Mesothelial cell of epicardium (in vitro differentiated cells): ENCODE measurements at places on chromosomes 4 and X. TPM values are rescaled to one million over a fixed set of nuclear protein-coding genes. Genes with fewer than 3 reads are reported as not detected.

DNA sequence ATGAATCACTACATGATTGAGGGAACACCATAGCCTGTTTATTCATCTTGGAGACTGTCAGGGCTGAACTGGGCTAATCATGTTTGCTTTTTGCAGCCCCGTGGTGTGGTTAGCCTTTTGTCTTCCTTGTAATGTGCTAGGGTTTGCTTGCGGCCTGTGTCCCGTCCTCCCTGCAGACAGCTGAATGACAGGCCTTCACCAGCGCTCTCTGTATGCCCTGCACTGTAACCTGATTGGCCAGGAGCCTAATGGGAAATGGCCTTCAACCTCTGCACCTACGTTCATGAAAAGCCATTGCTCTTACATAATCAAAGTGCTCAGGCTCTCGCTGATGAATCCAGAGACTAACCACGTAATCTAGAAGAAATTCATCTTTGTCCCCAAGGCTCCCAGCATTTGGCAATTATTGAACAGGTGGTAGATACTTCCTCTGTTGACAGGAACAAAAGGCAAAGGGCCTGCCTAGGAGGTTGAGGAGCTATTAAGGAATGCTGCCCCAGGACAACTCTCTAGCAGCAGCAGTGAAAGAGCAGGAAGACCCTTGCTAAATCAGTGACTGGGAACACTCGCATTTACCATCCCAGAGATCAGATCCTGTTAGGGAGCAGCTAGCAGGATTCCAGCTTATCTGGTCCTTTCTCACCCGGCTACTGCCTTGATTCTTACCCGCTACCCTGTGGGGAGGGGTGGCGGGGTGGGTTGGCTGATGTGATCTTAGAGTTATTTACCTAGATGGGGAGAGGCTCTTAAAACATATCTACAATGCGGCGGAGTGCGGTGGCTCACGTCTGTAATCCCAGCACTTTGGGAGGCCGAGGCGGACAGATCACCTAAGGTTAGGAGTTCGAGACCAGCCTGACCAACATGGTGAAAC, 42.3 kb upstream of the FAT1 start:
- H3K27me3 ChIP-seq = no peaks in the 10 kb centered on the region
- no peak overlapping the region for H3K27ac ChIP-seq
- H3K36me3 ChIP-seq = no peaks in the 10 kb centered on the region
- no peak for DNase-seq
- peaks cover 9% of the 10 kb centered on the region for H3K4me1 ChIP-seq
- H3K4me3 ChIP-seq = no peak overlapping the region

RPS6KA3 gene
- total RNA-seq = 41.6 to 42.6 TPM (median 42.3 TPM) in 3 replicates

HELT gene
- not detected in 3 replicates for total RNA-seq

DNA sequence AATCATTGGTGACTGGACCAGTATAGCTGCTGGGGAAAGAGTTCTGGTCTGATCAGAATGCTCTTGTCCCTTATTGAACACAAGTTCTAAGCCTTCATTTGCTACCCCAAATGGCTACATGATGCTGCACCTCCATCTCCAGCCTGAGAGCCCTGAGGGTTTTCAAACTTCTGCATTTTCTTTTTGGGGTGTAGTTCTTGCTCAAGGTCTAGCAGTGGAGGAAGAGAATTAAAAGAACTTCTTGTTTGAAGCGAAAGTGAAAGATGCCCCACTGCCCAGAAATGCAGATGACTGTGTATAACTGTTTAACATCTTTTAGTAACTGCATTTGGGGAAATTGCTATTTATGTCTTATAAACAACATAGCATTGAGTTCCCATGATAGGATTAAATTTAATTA, 38.5 kb downstream of the LAMTOR3 start:
- DNase-seq = no peak
- no peaks in the 10 kb centered on the region for H3K27me3 ChIP-seq
- H3K36me3 ChIP-seq = no peaks in the 10 kb centered on the region
- no peak overlapping the region for H3K27ac ChIP-seq
- no peak overlapping the region for H3K4me3 ChIP-seq
- peaks cover 7% of the 10 kb centered on the region for H3K4me1 ChIP-seq

CXCL11 gene
- not detected in 3 replicates for total RNA-seq

- no peaks in the 10 kb centered on the region for H3K27me3 ChIP-seq
- DNase-seq = no peak
- H3K4me1 ChIP-seq = no peaks in the 10 kb centered on the region
- H3K27ac ChIP-seq = no peak overlapping the region
- H3K36me3 ChIP-seq = peaks cover 1% of the 10 kb centered on the region
- H3K4me3 ChIP-seq = no peak overlapping the region
These were observed 393.5 kb upstream of the GRIA3 start for GRCh38 chrX:122790376-122791095.

DNA sequence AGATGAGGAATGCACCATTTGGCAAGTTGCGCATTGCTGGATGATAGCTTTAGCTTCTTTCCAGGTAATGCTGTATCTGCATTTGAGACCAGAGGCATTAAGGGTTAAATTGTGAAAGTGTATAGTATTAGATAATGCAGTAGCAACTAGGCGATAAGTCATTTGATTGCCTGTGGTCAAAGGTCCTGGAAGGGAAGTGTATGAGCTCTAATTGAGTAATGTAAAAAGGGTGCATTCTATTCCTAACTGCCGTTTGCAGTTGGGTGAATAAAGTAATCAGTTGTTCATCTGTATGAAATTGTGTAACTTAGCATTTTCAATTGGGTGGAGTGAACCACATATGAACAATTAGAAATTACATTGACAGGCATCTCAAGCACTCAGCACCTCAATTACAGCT, 54.5 kb upstream of the WDR1 start:
- no peak for DNase-seq
- peaks cover 66% of the 10 kb centered on the region for H3K4me1 ChIP-seq
- no peak overlapping the region for H3K4me3 ChIP-seq
- no peaks in the 10 kb centered on the region for H3K27me3 ChIP-seq
- H3K27ac ChIP-seq = no peak overlapping the region

DNA sequence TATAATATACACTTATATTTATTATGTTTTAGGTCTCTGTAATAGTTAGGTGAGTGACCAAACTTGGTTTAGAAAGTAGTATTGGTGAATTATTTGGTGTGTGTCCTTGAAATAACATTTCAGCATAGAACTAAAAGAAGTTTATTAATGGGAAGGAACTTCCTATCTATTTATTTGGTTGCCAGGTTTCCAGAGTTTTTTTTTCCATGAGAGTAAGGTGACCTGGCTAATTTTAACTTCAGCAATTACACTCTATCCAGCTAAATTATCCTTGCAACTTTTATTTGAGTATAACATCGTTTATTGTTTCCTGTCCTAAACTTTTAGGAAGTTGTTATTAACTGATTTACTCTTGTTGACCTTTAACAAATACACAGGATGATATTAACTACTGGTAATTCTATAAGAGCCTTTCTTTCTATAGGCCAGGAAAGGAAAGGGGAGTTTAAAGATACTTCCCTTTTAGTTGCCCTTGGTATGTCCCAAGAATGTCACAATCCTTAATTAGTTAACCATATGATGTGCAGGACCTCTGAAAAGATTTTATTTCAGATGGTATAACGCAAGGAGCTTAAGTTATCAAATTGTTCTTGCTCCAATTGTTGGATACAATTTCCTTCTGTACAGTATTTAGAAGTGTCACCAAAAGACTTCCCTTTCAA, 18.9 kb downstream of the PRDM8 start:
- H3K36me3 ChIP-seq = no peaks in the 10 kb centered on the region
- DNase-seq = no peak
- H3K4me1 ChIP-seq = peaks cover 7% of the 10 kb centered on the region
- H3K27me3 ChIP-seq = peaks cover 65% of the 10 kb centered on the region

- DNase-seq = no peak
- peaks cover 4% of the 10 kb centered on the region for H3K4me1 ChIP-seq
- H3K27me3 ChIP-seq = peaks cover 39% of the 10 kb centered on the region
These were observed 116.5 kb upstream of the RBPJ start for GRCh38 chr4:26204249-26204825.

RBPJ gene
- 83.5 to 87.0 TPM (median 86.1 TPM) in 3 replicates for total RNA-seq

DNA sequence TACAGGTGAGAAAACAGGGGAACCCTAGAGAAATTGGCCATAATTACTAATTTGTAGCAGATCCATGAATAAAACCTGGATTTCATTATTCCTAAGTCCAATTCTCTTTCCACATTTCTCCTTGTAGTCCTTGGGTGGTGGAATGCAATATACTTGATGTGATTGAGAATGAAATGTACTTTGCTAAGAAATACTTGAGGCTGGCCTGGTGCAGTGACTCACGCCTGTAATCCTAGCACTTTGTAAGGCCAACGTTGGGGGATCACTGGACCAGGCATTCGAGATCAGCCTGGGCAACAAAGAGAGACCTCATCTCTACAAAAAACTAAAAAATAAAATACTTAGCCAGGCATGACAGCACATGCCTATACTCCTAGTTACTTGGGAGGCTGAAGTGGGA, 15.9 kb downstream of the TMEM184C start:
- peaks cover 55% of the 10 kb centered on the region for H3K36me3 ChIP-seq
- no peaks in the 10 kb centered on the region for H3K4me1 ChIP-seq
- H3K4me3 ChIP-seq = no peak overlapping the region
- peak overlapping the region; percentile 30 for H3K27ac ChIP-seq

GRCh38 chrX:45722471-45722870, 521.8 kb upstream of the DIPK2B start:
- H3K4me1 ChIP-seq = no peaks in the 10 kb centered on the region
- no peaks in the 10 kb centered on the region for H3K27me3 ChIP-seq
- DNase-seq = no peak
- no peaks in the 10 kb centered on the region for H3K36me3 ChIP-seq
- no peak overlapping the region for H3K27ac ChIP-seq

GRCh38 chr4:24741910-24742309, 53.5 kb upstream of the SOD3 start:
- peaks cover 6% of the 10 kb centered on the region for H3K36me3 ChIP-seq
- H3K4me3 ChIP-seq = no peak overlapping the region
- no peak for DNase-seq
- H3K4me1 ChIP-seq = peaks cover 3% of the 10 kb centered on the region
- H3K27me3 ChIP-seq = no peaks in the 10 kb centered on the region
- no peak overlapping the region for H3K27ac ChIP-seq

RHOXF2 gene
- total RNA-seq = not detected in 3 replicates

FGFBP2 gene
- total RNA-seq = not detected in 3 replicates

SOX3 gene
- not detected in 3 replicates for total RNA-seq

DNA sequence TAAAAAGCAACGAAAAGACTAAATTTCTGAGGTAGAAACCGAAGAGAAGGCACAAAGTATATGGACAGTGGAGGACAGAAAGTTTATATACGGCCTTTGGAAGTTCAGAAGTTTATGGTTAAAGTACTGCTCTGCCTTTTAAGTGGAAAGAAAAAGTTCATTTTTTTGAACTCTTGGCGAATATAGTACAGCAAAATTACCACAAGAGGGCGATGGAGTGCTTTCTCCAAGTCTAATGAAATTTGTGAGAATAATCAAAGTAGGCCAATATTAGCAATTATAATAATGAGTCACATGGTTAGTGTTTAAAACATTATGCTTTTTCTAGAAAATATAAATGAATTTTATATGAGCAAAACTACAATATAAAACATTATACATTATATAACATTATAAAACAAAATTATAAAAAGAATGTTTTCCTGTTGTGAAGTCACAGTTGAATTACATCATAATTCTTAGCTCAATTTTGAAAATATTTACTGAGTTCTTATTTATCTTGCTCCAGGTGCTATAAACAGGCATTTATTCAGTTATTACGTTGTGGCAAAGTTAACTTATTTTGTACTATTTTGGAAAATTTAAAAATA, 136.2 kb upstream of the BMPR1B start:
- H3K4me1 ChIP-seq = peaks cover 2% of the 10 kb centered on the region
- H3K27me3 ChIP-seq = no peaks in the 10 kb centered on the region
- no peak overlapping the region for H3K4me3 ChIP-seq
- H3K27ac ChIP-seq = no peak overlapping the region

- DNase-seq = peak; percentile 82
- H3K4me1 ChIP-seq = peaks cover 32% of the 10 kb centered on the region
- peak within 1 kb of the TSS; percentile 89 for H3K27ac ChIP-seq
- peaks cover 71% of the 10 kb centered on the region for H3K27me3 ChIP-seq
- H3K4me3 ChIP-seq = peak within 1 kb of the TSS; percentile 93
- no peaks in the 10 kb centered on the region for H3K36me3 ChIP-seq
These were observed at the start of gene DACH2 for GRCh38 chrX:86148024-86148511. DACH2 (plus strand) TSS chrX:86148451.

QRFPR gene
- total RNA-seq = not detected in 3 replicates

GRCh38 chr4:113869743-113870375, 108.3 kb upstream of the CAMK2D start:
- H3K4me3 ChIP-seq = no peak overlapping the region
- H3K27ac ChIP-seq = no peak overlapping the region
- H3K4me1 ChIP-seq = peaks cover 16% of the 10 kb centered on the region
- no peak for DNase-seq
- no peaks in the 10 kb centered on the region for H3K27me3 ChIP-seq
- no peaks in the 10 kb centered on the region for H3K36me3 ChIP-seq

DNA sequence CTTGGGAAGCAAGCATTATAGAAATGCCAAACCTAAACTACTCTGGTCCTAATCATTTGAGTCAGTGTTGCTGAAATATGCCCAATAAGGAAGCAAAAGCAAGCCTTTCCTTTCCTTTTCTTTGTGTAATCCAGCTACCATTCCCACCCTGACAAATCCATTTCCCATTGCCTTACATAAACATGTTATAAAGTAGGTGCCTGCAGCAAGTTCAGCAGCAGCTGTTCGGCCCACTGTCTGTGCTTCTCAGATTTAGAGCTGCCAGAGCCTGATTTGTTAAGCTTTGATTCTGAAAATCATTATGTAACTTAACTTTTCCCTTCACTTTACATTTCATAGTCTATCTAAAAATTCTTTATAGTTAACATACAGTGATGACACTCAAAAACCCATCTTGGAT, 148.6 kb downstream of the EPHA5 start:
- H3K36me3 ChIP-seq = no peaks in the 10 kb centered on the region
- H3K27ac ChIP-seq = no peak overlapping the region
- DNase-seq = no peak
- H3K27me3 ChIP-seq = no peaks in the 10 kb centered on the region
- H3K4me3 ChIP-seq = no peak overlapping the region
- H3K4me1 ChIP-seq = peaks cover 8% of the 10 kb centered on the region

CYBB gene
- 0.05 to 0.38 TPM (median 0.07 TPM) in 3 replicates for total RNA-seq

GRCh38 chrX:123223859-123224258, 39.8 kb downstream of the GRIA3 start:
- no peak for DNase-seq
- H3K4me3 ChIP-seq = no peak overlapping the region
- H3K27me3 ChIP-seq = no peaks in the 10 kb centered on the region
- no peak overlapping the region for H3K27ac ChIP-seq

DNA sequence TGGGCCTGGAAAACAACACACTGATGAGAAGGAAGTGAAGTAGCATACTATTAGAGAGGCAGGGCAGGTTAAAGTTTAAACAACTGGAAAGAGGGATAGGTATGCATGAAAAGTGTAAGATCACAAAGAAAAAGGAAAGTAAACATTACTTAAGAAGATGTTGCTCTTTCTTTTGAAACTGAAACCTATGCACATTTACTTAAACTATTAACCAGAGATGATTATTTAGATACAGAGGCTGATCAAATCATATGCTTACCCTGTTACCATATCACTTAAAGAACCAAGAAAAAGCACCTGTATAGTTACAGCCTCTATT, 37.8 kb downstream of the NAP1L5 start:
- H3K36me3 ChIP-seq = peaks cover 19% of the 10 kb centered on the region
- H3K27ac ChIP-seq = no peak overlapping the region
- no peaks in the 10 kb centered on the region for H3K27me3 ChIP-seq
- peaks cover 20% of the 10 kb centered on the region for H3K4me1 ChIP-seq

EDNRA gene
- 135 to 140 TPM (median 135 TPM) in 3 replicates for total RNA-seq
